Activated CD4-positive, alpha-beta T cell treated with anti-CD3 and anti-CD28 coated beads, Interleukin-2, amount 10 ng/mL, durations not matched to agents 24 days and 14 days (primary cell): ENCODE measurements at places on chromosomes 3 and 15. TPM values are rescaled to one million over a fixed set of nuclear protein-coding genes. Genes with fewer than 3 reads are reported as not detected.

Gene NTRK3
- total RNA-seq, result 0.37 and 1.6 TPM in 2 replicates

Gene GOLGA6D
- not detected in 2 replicates for total RNA-seq

Gene ANKRD63
- total RNA-seq, result not detected in 2 replicates

Gene BFSP2
- not detected in 2 replicates for total RNA-seq

Gene ZPLD1
- total RNA-seq, result not detected in 2 replicates

Gene TMEM108
- total RNA-seq, result not detected in 2 replicates

Gene ZSCAN29
- total RNA-seq, result 30.9 and 32.1 TPM in 2 replicates

Gene SERPINI1
- total RNA-seq, result 0.49 and 0.57 TPM in 2 replicates

Gene DNAJA4
- 74.1 and 75.9 TPM in 2 replicates for total RNA-seq

Gene GOLGA8N
- 4.1 and 4.5 TPM in 2 replicates for total RNA-seq

Gene KIF7
- total RNA-seq, result 1.9 TPM in 2 replicates

Gene ADGRG7
- total RNA-seq, result not detected in 2 replicates

Gene PLA1A
- total RNA-seq, result 0.26 and 0.31 TPM in 2 replicates

Gene ATP2C1
- 59.1 and 61.7 TPM in 2 replicates for total RNA-seq

Gene SUCNR1
- total RNA-seq, result not detected in 2 replicates

Gene SLC2A2
- total RNA-seq, result not detected in 2 replicates

Gene RAB8B
- 186 and 187 TPM in 2 replicates for total RNA-seq

Gene GPR15
- 3.6 and 4.1 TPM in 2 replicates for total RNA-seq

Gene CMTM8
- total RNA-seq, result 4.8 and 5.5 TPM in 2 replicates

Gene SPINK8
- not detected in 2 replicates for total RNA-seq

Gene HIGD2B
- not detected in 2 replicates for total RNA-seq

Gene SHC4
- total RNA-seq, result 20.4 and 21.2 TPM in 2 replicates

Gene TF
- 0.02 and 0.26 TPM in 2 replicates for total RNA-seq

Gene IMPG2
- total RNA-seq, result 0.02 and 0.05 TPM in 2 replicates

Gene GOLGA6L7
- total RNA-seq, result not detected in 2 replicates

Gene ALDH1A3
- total RNA-seq, result not detected in 2 replicates

Gene LYSMD2
- total RNA-seq, result 15.4 and 15.5 TPM in 2 replicates

Gene RBM5
- total RNA-seq, result 154 and 161 TPM in 2 replicates

Gene PFN2
- total RNA-seq, result 0.62 and 0.82 TPM in 2 replicates

Gene BTLA
- total RNA-seq, result 33.7 and 36.0 TPM in 2 replicates

Gene GRK7
- not detected in 2 replicates for total RNA-seq

Gene CCR8
- 5.7 and 7.5 TPM in 2 replicates for total RNA-seq

Gene ZNF660
- 0.17 and 0.30 TPM in 2 replicates for total RNA-seq

Gene CHRD
- total RNA-seq, result 0.07 TPM in 1 of 2 replicates, not detected in the other

Gene SGO1
- total RNA-seq, result 20.0 and 23.6 TPM in 2 replicates

Gene CCR1
- total RNA-seq, result 5.9 and 6.7 TPM in 2 replicates

Gene GALNT15
- total RNA-seq, result not detected in 2 replicates

Gene THRB
- total RNA-seq, result not detected in 2 replicates

Gene DPPA2
- total RNA-seq, result not detected in 2 replicates

Gene ARHGAP11A
- total RNA-seq, result 95.7 and 98.2 TPM in 2 replicates

Gene CLDN18
- not detected in 2 replicates for total RNA-seq

Gene PATL2
- 10.9 and 13.5 TPM in 2 replicates for total RNA-seq

Gene ASB14
- total RNA-seq, result not detected in 2 replicates

Gene SMAD6
- 0.19 and 0.40 TPM in 2 replicates for total RNA-seq

Gene PIERCE2
- 0.49 TPM in 1 of 2 replicates, not detected in the other for total RNA-seq

Gene SEC22A
- 16.3 and 18.7 TPM in 2 replicates for total RNA-seq

Gene SV2B
- 0.05 and 0.07 TPM in 2 replicates for total RNA-seq

Gene PIGZ
- 1.7 and 1.9 TPM in 2 replicates for total RNA-seq

Gene KBTBD13
- not detected in 2 replicates for total RNA-seq

Gene IL1RAP
- total RNA-seq, result 24.8 and 27.8 TPM in 2 replicates

Gene LRRIQ4
- 0.09 and 0.21 TPM in 2 replicates for total RNA-seq

Gene LARP6
- not detected in 2 replicates for total RNA-seq
